Naive thymus-derived CD8-positive, alpha-beta T cell (primary cell): ENCODE measurements at places on chromosomes 11 and 22.
A peak's percentile ranks its signal among the peaks of the same experiment; 100 is the strongest.

DNA sequence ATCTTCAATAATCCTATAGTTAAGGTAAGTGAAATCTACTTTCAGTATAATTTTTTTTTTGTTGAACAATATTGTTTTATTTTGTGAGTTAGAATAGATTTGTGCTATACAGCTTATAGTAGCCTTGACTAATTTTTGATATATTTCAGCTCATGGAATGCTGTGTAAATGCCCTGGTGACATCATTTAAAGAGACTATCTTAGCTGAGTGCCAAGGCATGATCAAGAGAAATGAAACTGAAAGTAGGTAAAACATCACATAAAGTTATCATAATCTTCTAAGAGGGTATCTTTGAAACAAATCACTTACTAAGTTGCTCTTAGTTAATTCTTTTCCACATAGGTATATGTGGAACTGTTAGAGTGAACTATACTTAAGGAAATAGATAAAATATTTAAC lies 51.4 kb upstream of the ACAT1 start:
- H3K4me3 ChIP-seq: peak overlapping the region; percentile 53
- peak; percentile 5 for DNase-seq
- H3K4me1 ChIP-seq: peaks cover 23% of the 10 kb centered on the region
- H3K36me3 ChIP-seq: no peaks in the 10 kb centered on the region

GRCh38 chr11:101262258-101262657 lies 132.6 kb upstream of the PGR start:
- no peaks in the 10 kb centered on the region for H3K36me3 ChIP-seq
- no peak overlapping the region for H3K27ac ChIP-seq
- H3K4me1 ChIP-seq: no peaks in the 10 kb centered on the region
- DNase-seq: no peak
- H3K4me3 ChIP-seq: no peak overlapping the region
- H3K27me3 ChIP-seq: no peaks in the 10 kb centered on the region

DNA sequence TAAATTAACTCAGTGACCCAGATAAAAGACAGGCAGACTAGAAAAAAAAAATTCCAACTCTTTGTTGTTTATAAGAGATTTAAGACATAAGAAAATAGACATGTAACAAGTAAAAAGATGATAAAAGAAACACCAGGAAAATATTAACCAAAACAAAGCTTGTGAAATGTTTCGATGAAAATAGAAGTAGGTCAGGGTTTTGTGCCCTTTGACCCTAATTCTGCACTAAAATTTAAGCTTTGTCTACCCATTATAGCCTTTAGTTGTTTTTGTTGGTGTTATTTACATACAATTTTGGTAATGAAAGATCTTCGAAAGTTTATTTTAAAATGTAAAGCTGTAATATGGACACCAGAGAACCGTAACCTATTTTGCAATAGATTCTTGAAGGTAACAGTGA lies 75.7 kb downstream of the LRRC4C start:
- H3K36me3 ChIP-seq: no peaks in the 10 kb centered on the region
- H3K27me3 ChIP-seq: no peaks in the 10 kb centered on the region
- no peak for DNase-seq
- H3K4me3 ChIP-seq: no peak overlapping the region
- no peak overlapping the region for H3K27ac ChIP-seq

- no peaks in the 10 kb centered on the region for H3K36me3 ChIP-seq
- no peak for DNase-seq
- no peak overlapping the region for H3K27ac ChIP-seq
- H3K4me1 ChIP-seq: peaks cover 6% of the 10 kb centered on the region
- H3K4me3 ChIP-seq: no peak overlapping the region
Measured at GRCh38 chr22:20281891-20282290, 13.8 kb upstream of the RTN4R start.

DNA sequence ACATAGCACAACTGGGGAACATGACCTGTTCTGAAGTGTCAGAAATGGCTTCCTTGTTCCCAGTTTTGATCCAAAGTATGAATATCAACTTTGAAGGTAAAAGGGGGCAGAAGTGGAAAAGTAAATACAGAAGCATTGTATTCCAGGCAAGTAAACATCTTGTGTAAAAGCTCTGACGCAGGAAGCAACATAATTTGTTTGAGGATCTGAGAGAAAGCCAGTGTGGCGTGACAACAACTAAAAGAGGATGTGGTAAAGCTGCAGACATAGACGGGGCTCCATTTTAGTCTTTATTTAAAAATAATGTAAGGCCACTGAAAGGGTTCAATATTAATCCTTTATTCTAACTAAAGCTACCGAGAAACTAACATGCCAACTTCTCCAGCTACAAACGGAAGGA lies 310.2 kb downstream of the DLG2 start:
- H3K27me3 ChIP-seq: no peaks in the 10 kb centered on the region
- no peak for DNase-seq
- H3K4me1 ChIP-seq: no peaks in the 10 kb centered on the region
- no peaks in the 10 kb centered on the region for H3K36me3 ChIP-seq
- no peak overlapping the region for H3K27ac ChIP-seq

- H3K27ac ChIP-seq: no peak overlapping the region
- no peaks in the 10 kb centered on the region for H3K36me3 ChIP-seq
- no peak for DNase-seq
- peaks cover 17% of the 10 kb centered on the region for H3K4me1 ChIP-seq
- peaks cover 69% of the 10 kb centered on the region for H3K27me3 ChIP-seq
- H3K4me3 ChIP-seq: no peak overlapping the region
Measured at GRCh38 chr11:2140411-2141400, 1.5 kb upstream of the IGF2 start.

DNA sequence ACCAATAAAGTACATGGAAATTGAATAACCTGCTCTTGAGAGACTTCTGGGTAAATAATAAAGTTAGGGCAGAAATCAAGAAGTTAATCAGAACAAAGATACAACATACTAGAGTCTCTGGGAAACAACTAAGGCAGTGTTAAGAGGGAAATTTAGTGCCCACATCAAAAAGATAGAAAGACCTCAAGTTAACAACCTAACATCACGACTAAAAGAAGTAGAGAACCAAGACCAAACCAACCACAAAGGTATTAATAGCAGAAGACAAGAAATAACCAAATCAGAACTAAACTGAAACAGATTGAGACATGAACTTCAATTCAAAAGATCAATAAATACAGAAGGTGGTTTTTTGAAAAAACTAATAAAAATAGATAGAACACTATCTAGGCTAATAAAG lies 140.7 kb downstream of the JRKL start:
- H3K36me3 ChIP-seq: no peaks in the 10 kb centered on the region
- H3K4me1 ChIP-seq: no peaks in the 10 kb centered on the region
- H3K27ac ChIP-seq: no peak overlapping the region
- no peak for DNase-seq
- no peak overlapping the region for H3K4me3 ChIP-seq

GRCh38 chr11:118238929-118239328 lies 13.2 kb downstream of the MPZL3 start:
- no peaks in the 10 kb centered on the region for H3K27me3 ChIP-seq
- DNase-seq: no peak
- no peak overlapping the region for H3K4me3 ChIP-seq

DNA sequence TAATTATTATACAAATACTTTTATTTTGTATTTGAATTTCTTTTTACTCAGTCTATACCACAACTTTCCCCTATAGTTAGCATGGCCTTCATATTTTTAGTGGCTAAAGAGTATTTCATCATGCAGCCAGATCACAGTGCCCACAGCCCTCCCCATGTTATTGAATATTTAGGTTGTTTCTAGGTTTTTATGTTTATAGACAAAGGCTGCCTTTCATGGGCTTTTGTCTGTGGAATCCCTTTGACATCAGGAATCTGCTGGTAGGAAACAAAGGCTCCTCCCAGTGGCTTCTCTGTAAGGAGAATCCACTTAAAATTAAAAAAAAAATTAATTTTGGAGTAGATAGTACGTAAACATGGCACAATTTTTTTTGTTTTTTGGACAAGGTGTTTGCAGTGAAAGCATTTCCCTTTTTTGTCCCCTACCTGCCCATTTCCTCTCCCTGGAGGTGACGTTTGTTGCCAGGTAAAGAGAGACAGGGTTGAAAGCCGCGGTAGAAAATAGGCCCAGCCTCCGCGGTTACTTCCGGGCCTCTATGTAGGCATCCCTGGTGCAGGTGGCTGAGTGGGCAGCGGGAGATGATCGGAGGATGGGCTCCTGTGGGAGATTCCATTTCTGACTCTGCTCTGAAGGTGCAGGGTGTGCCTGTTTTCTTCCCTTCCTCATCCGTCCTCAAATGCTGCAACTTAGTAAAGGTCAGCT lies 82.2 kb upstream of the OR4B1 start:
- H3K27me3 ChIP-seq: no peaks in the 10 kb centered on the region
- peaks cover 19% of the 10 kb centered on the region for H3K36me3 ChIP-seq
- H3K4me3 ChIP-seq: no peak overlapping the region
- no peak for DNase-seq
- no peaks in the 10 kb centered on the region for H3K4me1 ChIP-seq

GRCh38 chr11:96073536-96073935 lies 149.6 kb upstream of the MTMR2 start:
- H3K36me3 ChIP-seq: peaks cover 5% of the 10 kb centered on the region
- peaks cover 23% of the 10 kb centered on the region for H3K4me1 ChIP-seq
- H3K27me3 ChIP-seq: no peaks in the 10 kb centered on the region
- DNase-seq: no peak

GRCh38 chr22:46163557-46163888 lies 13.2 kb downstream of the PPARA start:
- peaks cover 5% of the 10 kb centered on the region for H3K4me1 ChIP-seq
- H3K36me3 ChIP-seq: peaks cover under 1% of the 10 kb centered on the region
- DNase-seq: no peak
- no peaks in the 10 kb centered on the region for H3K27me3 ChIP-seq
- H3K27ac ChIP-seq: no peak overlapping the region
- no peak overlapping the region for H3K4me3 ChIP-seq

- H3K4me1 ChIP-seq: no peaks in the 10 kb centered on the region
- H3K27ac ChIP-seq: no peak overlapping the region
- no peak for DNase-seq
- H3K36me3 ChIP-seq: no peaks in the 10 kb centered on the region
Measured at GRCh38 chr22:22125579-22126468, 118.8 kb upstream of the VPREB1 start.

DNA sequence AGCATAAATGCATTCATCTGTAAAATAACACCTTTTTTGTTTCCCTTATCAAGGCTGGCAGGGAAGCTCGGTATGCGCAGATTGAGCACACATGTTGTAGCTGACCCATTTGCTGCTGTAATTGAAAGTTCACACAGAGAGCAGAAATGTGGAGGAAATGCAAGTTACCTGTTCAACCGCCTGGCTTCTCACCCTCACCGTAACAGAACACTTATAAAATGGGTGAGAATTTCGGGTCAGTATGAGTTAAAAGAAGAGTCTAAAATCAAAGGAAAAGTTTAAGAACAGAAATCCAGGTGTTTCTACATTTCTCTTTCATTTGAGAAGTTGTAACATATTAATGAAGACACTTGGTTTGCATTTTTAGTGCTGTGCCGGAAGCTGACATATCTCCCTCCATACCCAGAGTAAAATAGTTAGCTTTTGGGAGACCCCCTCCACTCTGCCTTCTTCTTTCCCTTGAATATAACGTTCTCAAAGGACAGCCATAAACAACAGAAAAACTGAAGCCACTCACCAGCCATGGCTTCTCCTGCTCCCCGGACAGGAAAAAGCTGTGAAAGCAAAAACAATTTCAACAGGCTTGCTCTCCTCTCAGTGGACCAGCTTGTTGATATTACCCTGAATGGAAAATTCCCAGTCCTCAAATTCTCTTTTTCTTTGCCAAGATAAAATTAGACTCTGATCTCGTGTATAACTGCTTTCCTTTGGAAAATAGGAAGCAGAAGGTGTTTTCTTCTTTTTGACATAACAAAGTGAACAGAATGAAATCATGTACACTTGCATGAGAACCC lies at the start of gene CASP12:
Gene CASP12 (minus strand): TSS at position 570 of the 794 bp plus-strand sequence.
- peaks cover 7% of the 10 kb centered on the region for H3K36me3 ChIP-seq
- DNase-seq: no peak
- H3K4me1 ChIP-seq: peaks cover 34% of the 10 kb centered on the region
- H3K27ac ChIP-seq: peak within 1 kb of the TSS; percentile 42

DNA sequence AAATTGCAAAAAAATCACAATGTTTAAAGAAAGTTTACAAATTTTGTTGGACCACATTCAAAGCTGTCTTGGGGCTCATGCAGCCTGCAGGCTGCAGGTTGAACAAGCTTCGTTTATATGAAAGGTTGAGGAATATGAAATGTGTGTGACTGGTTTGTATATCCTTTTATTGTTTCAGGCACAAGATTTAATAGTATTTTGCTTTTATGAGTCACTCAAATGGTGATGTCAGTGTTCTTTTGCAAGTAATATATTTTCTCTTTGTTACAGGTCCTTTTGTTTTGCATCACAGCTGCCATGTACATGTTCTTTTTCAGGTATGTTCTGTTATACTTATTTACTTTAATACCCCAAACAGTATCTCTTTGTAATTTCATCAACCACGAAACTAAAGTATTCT lies 198.6 kb downstream of the TMEM135 start:
- H3K27me3 ChIP-seq: no peaks in the 10 kb centered on the region
- no peak overlapping the region for H3K4me3 ChIP-seq
- DNase-seq: no peak
- no peak overlapping the region for H3K27ac ChIP-seq

DNA sequence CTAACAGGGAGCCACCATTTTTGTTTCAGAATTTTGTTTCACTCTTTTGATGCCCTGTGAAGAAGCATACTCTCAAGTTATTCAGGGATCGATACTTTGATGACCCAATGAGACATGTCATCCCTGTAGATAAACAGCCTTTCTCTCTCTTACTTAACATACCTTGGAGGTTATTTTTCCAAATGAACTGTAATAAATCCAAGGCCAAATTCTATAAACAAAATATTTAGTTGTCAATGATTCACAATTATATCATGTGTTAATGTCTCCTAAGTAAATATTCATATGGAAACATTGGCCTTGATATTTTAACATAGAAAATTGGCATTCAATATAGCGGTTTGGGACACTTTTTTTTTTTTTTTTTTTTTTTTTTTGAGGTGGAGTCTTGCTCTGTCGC lies 97.5 kb downstream of the LUZP2 start:
- H3K4me3 ChIP-seq: no peak overlapping the region
- no peaks in the 10 kb centered on the region for H3K4me1 ChIP-seq
- H3K27ac ChIP-seq: no peak overlapping the region
- H3K36me3 ChIP-seq: no peaks in the 10 kb centered on the region
- no peak for DNase-seq

- no peak overlapping the region for H3K27ac ChIP-seq
- peaks cover 2% of the 10 kb centered on the region for H3K27me3 ChIP-seq
- no peaks in the 10 kb centered on the region for H3K4me1 ChIP-seq
- no peak for DNase-seq
- H3K36me3 ChIP-seq: no peaks in the 10 kb centered on the region
- H3K4me3 ChIP-seq: no peak overlapping the region
Measured at GRCh38 chr11:131404010-131404409, 33.6 kb downstream of the NTM start.

- no peak overlapping the region for H3K4me3 ChIP-seq
- H3K27ac ChIP-seq: no peak overlapping the region
- DNase-seq: no peak
- peaks cover 7% of the 10 kb centered on the region for H3K27me3 ChIP-seq
- no peaks in the 10 kb centered on the region for H3K36me3 ChIP-seq
- H3K4me1 ChIP-seq: peaks cover 4% of the 10 kb centered on the region
Measured at GRCh38 chr11:18761741-18762140, 29.9 kb downstream of the PTPN5 start.

DNA sequence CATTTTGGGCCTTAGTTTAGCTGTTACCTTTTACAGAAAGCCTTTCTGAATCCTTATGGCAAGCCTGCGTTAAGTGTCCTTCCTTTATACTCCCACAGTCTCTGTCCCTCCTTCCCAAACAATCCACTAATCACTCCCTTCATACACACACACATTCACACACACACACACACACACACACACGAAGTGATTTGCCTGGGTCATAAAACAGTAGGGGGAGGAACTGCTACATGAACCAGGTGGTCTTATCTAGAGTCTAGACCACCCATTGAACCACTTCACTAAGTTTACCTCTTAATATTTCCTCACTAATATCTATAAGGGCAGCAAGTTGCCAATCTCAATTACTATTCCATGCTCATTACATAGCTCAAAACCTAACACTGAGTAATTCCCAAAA lies 196.7 kb upstream of the GUCY1A2 start:
- H3K27ac ChIP-seq: no peak overlapping the region
- H3K27me3 ChIP-seq: no peaks in the 10 kb centered on the region
- DNase-seq: no peak
- H3K4me1 ChIP-seq: no peaks in the 10 kb centered on the region
